ENCODE measurements at places on chromosomes 1 and 21.

DNA sequence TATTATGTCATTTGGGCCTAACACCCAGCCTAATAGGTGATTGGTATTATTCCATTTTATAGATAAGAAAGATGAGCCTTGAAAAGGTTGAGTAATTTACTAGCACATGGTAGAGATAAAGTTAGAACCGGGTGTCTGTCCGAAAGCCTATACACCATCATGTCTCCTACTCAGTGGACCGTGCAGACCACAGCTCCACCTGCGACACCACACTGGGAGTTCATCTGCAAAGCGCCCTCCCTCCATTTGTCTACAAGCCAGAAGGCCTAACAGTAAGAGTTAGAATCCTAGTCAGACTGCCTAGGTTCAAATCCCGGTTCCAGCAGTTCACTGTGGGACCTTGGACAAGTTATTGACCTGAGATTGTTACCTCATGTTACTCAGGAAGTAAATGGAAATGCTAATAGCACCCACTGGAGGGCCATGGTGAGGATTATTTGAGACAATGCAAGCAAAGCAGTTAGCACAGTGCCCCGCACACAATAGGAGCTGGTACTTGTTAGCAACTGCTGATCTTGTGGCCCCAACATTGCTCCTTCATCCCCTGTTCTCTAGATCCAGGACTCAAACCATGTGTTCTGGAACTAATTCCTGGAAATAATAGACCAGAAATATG lies 20.5 kb downstream of the ARMH1 start:
- no peak for DNase-seq

- DNase-seq: no peak
Measured at GRCh38 chr1:183027791-183028190, 4.6 kb downstream of the LAMC1 start.

GRCh38 chr21:33013626-33014025 lies 12.1 kb upstream of the OLIG2 start:
- DNase-seq: no peak

- DNase-seq: no peak
Measured at GRCh38 chr1:12087797-12088314, 24.8 kb downstream of the TNFRSF8 start.

GRCh38 chr1:20255666-20256065 lies 35.0 kb upstream of the VWA5B1 start:
- no peak for DNase-seq

GRCh38 chr1:19644681-19645410 lies 735 bp downstream of the NBL1 start:
- no peak for DNase-seq

- no peak for DNase-seq
Measured at GRCh38 chr1:20028726-20029125, 41.3 kb upstream of the PLA2G5 start.

GRCh38 chr1:231124746-231125145 lies 37.1 kb upstream of the TRIM67 start:
- DNase-seq: no peak

DNA sequence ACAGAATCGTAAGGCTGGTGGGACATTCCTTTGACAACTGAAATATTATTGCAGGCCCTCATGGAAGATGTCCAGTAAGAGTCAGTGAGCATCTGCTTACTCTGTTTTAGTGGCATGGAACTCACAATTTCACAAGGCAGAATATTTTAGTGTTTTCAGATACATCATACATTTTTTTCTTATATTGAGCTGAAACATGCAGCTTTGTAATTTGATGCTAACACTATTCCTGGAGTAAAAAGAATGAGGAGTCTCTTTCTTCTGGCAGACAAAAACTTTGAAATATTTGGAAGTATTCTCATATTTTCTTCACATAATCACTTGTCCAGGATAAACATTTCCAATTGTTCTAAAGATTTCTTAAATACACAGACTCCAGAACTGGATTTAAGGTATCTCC lies 17.7 kb downstream of the CLDN17 start:
- DNase-seq: no peak

- no peak for DNase-seq
Measured at GRCh38 chr1:84581648-84582047, 7.4 kb upstream of the CTBS start.

DNA sequence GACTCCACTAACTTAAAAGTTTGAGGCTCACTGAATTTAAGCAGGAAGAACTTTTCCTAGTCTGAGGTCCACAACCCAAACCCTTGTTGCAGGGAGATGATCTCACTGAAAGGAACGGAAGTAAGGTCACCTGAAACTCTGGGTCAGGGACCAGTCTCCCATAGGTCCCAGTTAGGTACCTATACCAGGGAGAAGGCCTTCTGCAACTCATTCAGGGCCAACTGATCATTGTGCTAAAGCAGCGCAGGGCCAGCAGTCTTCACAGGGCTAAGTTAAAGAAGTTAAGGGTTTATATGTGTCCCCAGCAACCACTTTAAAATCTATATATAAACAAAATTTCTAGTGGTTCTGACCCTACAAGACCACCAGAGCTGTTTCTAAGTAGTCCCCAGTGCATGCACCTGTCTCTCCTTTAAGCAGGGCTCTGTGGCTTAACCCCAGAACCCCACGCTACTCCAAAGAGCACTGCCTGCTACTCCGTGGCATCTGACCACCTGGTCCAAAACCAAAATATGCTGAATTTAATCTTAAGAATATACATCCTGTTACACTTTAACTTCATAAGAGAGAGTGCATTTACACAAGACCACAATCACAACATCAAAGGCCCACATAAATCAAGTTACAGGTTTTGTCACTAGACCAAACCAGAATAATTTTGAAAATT lies 2.8 kb downstream of the SRSF10 start:
- no peak for DNase-seq

- no peak for DNase-seq
Measured at GRCh38 chr1:9085306-9085940, 16.0 kb upstream of the SLC2A5 start.

GRCh38 chr21:41917531-41917930 lies 36.3 kb downstream of the C2CD2 start:
- DNase-seq: no peak

DNA sequence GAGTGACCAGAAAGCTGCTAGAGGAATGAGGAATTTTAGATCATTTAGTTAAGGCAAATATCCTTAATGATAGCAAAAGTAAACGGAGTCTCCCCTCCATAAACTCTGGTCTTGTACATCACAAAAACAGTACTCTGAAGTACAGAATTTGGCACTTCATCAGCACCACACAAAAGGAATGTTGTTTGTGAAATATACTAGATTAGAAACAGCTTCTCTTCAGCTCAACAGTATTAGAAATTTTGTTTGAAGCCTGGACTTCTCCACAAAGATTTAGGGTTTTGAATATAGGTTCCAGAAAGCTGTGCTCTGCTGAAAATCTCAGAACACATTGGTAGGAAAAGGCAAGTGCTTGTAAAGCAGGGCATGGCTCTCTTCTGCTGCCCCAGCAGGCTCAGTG lies 135.1 kb upstream of the PTGFR start:
- no peak for DNase-seq

GRCh38 chr21:37525810-37526209 lies 159.2 kb downstream of the DYRK1A start:
- no peak for DNase-seq

Measured in NCI-H2029 (cell line).